ENCODE measurements at places on chromosomes 3 and 15.

DNA sequence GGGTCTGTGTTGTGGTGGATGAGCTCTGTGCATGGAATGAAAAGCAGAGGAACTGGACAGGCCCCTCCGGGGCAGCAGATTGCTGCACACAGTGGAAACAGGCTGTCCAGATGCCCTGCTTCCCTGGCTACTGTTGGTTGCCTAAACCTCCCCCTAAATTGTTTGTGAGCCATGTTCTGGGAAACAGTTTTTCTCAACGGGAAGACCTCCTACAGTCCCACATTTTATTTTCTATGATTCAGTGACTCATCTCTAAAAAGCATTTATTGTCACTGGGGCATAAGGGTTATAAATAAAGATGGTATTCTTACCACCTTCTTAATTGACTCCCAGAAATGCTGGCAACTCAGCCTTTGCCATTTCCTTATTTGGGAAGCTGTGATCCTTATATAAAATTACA lies 20.3 kb upstream of the PTPN9 start:
- DNase-seq: no peak

DNA sequence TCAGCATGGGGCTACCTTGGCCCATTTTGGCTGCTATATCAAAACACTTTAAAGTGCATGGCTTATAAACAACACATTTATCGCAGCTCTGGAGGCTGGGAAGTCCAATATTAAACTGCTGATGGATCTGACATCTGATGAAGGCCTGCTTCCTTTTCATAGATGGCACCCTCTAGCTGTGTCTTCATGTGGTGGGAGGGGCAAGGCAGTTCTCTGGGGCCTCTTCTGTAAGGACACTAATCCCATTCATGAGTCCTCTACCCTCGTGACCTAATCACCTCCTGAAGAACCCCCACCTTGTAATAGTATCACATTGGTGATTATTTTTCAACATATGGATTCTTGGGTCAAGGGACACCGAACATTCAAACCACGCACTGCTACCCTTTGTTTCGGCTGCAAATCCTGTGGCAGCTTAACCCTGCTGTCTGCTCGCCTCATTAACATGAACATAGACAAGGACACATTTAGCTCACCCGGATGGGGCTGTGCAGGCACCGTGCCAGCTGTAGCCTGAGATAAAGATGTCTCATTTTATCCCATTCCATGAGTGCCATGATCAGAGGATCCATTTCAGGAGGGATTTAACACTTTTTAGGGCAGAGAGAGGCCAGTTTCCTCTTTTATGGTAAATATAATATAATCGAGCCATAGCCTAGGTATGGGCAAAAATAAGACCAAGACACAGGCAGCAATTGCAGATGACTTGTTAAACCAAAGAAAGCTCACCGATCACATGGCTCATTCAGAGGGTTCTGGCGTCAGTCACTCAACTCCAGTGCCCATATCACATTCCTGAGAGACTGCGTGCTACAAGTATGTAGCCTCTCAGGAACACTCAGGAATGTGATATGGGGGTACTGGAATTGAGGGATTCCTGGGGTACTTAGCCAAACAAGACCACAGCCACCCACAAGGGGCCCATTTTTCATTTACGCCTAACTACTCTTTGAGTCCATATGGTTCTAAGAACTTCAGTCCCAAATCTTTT lies 251.1 kb upstream of the ST8SIA2 start:
- no peak for DNase-seq

GRCh38 chr3:149536429-149536828 lies 61.9 kb downstream of the TM4SF4 start:
- no peak for DNase-seq

DNA sequence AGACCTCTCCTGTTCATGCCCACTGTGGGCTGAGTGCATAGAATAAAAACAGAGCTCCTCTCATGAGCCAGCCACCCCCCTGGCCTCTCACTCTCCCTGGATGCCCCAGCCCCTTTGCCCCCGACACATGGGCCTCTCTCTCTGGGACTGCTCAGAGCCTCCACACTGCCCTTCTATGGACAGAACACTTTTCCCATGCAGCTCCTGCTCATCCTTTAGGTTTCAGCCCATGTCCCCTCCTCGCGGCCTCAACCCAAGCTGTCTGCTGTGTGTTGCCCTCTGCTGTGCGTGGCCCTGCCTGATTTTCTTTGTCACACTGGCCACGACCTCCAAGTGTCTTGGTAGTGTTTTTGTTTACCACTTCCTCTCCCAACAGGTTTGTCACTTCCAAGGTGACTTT lies 20.7 kb upstream of the PRR23E start:
- no peak for DNase-seq

- DNase-seq: peak; percentile 80
Measured at GRCh38 chr3:15630646-15631350, 29.3 kb downstream of the BTD start.

GRCh38 chr3:179510496-179510895 lies 52.2 kb upstream of the ACTL6A start:
- DNase-seq: no peak

GRCh38 chr3:117763561-117763960 lies 1054.0 kb downstream of the TUSC7 start:
- DNase-seq: no peak

DNA sequence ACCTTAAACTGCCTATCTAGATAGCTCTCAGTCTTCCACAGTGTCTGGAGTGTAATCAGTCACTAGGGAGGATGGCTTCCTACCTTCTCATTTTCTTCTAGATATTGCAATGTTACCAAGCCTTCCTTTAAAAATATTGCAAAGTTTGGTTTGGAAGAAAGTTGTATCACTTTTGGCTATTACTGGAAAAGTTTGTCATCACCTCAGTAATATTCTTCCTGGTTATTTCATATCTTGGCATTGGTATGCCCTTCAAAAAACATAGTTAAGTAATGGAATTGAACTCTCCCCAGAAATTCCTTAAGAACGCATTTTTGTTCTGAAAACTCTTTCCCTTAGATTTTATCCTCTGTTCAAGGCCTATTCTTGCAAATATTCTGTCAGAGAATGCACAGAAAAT lies 179.3 kb upstream of the MME start:
- DNase-seq: no peak

- no peak for DNase-seq
Measured at GRCh38 chr15:94164971-94165370, 66.4 kb upstream of the MCTP2 start.

GRCh38 chr3:188208516-188208981 lies 54.6 kb downstream of the LPP start:
- no peak for DNase-seq

- no peak for DNase-seq
Measured at GRCh38 chr3:79012946-79013362, 754.8 kb downstream of the ROBO1 start.

- no peak for DNase-seq
Measured at GRCh38 chr15:25870938-25871337, 7.8 kb upstream of the ATP10A start.

GRCh38 chr3:12705981-12706380 lies 42.1 kb upstream of the RAF1 start:
- DNase-seq: no peak

DNA sequence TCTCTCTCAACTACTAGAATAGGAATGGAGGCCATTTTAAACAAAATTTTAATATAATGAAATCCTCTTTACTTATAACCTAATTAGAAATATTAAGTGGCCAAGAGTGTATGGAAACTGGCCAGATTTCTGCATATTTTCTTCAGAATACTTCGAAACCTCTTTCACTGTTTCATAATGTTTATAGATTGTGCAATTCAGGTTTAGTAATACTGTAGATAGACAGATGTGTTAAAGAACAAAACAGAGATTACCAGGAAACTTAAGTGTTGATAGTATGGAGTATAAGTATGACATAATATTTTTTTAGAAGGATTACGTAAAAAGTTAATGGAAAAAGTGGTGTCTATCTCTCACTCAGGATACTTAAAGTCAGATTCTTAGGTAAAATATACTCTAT lies 4.7 kb downstream of the ABHD5 start:
- no peak for DNase-seq

- DNase-seq: no peak
Measured at GRCh38 chr3:193660171-193660570, 67.2 kb downstream of the OPA1 start.

DNA sequence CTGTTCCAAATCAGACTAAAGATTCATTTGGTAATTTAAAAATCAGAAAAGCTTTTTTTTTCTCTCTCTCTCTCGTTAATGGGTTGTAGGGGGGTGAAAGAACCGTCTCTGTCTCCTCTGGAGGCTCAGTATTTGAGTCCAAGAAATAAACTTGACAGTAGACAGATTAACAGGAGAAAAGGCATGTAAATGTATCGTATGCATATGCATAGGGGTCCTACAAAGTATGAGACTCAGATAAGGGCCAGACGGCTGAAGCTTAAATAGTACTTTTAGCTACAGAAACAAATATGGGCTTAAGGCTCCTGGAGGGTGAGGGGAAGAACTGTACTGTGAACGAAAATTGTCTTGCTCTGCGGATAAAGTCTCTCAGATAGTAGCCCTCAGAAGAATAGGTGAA lies 42.4 kb downstream of the PIK3CA start:
- DNase-seq: no peak

DNA sequence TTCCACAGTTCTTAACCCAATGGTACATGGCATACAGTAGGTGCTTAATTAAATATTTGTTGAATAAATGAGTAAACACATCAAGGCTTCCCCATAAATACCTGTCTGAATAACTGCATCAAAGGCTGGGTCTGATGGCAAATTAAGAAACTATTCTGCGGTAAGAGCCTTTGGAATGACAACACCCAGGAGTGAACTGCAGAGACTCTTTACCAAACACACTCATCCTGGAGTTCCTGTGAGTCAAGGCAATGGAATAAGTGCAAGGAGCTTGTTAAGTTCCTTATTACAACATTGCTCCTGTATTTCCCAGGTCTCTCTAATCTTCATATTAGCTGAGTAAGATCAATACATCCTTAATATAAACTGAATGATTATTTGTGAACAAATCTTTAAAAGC lies 119.9 kb upstream of the STT3B start:
- DNase-seq: no peak

DNA sequence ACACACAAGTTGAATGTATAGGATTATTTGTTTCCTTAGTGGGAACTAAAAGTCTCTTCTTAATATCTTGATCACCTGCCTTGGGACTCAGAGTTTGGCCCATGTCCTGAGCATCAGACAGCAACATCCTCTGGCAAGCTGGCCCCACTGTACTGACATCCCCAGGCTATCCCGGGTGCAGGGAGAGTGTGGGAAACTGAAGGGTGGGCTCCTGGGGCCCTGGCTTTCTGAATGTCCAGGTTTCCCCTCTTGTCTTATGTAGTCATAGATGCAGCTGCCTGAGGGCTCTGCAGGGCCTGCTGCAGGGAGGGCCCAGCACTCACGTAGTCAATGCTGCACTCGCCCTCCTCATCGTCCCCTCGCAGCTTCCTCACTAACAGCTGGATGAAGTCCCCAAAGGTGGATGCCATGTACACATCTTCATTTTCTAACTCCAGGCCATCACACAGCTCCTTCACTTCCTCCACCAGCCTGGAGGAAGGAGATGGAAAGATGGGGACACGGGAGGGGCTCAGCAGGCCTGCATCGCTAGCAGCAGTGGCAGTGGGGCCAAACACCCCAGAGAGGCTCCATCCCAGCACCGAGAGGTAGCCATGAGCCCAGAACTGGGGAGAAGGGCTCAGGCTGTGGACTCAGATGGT lies 42.8 kb downstream of the ALDH1L1 start:
- DNase-seq: no peak

DNA sequence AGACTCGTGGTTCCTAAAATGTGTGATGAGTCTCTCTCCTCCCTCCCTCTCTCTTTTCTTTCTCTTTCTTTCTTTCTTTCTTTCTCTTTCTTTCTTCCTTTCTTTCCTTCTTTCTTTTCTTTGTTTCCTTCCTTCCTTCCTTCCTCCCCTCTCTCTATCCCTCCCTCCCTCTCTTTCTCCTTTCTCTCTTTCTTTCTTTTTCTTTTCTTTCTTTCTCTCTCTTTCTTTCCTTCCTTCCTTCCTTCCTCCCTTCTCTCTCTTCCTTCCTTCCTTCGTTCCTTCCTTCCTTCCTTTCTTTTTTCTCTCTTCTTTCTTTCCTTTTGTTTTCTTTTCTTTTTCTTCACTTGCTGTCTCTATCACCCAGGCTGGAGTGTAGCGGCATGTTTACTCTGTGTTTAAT lies 290.8 kb downstream of the NFKBIZ start:
- no peak for DNase-seq

- DNase-seq: peak; percentile 89
Measured at GRCh38 chr3:71955240-71956068, 170.5 kb upstream of the PROK2 start.

DNA sequence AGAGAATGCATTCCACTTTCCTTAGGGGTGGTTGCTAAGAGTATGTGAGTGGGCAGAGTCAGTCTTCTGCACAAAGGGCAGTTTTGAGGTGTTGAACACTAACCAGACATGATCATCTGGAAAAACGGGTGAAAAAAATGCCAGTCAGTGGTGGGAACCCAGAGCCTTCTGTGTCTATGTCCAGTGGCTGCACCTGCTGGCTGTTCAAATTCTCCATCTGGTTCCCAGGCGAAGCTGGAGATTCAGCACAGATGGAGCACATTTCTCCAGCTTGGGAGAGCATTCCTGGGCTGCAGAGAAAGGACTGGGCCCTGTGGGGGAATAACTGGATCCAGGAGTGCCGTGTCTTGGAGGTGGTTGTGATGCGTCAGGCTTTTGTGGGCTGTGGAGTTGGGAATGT lies 74.1 kb downstream of the TRAK1 start:
- no peak for DNase-seq

DNA sequence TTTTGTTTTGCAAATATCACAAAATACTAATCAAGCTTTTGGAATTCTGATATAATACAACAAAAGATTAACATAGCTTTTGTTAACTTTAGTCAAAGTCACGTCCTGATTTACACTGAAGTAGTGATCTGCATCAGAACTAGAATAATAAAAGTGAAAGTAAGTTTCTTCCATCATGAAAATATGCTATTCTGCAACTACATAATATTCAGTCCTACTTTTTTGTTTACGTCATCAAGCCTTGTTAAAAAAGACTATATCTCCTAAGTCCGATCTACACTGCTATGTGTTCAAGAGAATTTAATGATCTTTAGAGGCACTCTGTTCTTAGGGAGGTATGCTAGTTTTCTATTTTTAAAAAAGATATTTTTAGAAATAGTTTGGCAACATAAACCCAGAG lies 330.1 kb downstream of the ARPP21 start:
- DNase-seq: no peak

DNA sequence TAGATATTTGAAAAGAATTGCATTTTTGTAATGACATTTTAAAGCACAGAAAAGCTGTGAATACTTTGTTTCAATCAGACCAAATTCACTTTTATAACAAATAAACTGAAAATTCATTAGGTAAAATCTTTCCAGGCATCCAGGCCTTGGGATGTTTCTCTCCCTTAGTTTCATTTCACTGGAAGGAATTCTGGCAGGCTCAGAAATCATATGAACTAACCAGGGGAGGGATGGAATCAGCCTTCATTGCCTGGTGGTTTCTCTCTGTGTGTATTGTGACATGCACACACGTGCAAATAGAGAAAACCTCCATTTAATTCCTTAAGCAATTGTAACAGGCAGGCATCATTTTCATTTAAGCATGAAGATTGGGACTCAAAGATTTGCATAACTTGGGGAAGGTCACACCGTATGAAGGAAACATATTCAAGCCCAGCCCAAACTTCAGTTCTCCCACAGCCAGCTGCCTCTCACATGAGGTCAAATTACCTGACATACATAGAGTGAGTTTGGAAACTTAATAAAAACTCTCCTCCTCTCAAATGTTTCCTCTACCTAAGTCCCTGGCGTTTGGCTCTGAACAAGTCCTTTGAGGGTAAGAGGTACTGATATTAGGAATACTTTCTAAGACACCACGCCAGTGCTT lies 376.1 kb upstream of the MCTP2 start:
- DNase-seq: no peak

GRCh38 chr3:136982520-136983138 lies 24.8 kb downstream of the IL20RB start:
- no peak for DNase-seq

- DNase-seq: no peak
Measured at GRCh38 chr15:91886878-91887277, 33.4 kb downstream of the SLCO3A1 start.
